ENCODE measurements at places on chromosomes 12 and 14. TPM values are rescaled to one million over a fixed set of nuclear protein-coding genes. Genes with fewer than 3 reads are reported as not detected.

DNA sequence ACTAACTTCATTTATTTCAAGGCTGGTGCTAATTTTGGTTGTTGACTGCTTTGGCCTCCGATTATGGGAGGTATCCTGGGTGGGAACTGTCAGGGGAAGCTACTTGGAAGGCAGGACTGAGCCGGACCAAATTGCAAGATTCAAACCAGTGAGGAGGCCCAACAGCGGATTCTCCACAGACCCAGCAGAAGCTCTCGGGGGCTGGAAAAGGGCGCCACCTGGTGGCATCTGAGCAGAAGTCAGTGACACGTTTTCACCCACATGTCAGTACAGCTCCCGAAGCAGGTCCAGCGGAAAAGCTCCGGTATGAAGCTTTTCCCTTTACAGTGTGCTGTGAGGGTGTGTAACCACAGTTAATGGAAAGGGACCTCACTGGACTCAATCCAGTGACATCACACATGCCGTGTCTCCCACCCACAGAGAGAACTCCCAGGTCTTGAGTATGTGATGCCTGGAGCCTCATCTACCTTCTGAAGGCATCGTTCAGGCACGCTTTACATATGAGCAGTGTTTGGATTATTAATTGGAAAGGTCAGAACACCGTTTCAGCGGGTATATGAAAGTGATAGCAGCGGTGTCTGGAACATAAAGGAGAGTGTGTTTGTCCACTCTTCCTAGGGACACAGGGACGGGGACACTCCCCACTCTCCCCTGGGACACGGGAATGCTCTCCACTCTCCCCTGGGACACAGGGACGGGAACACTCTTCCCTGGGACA, 3.6 kb upstream of the P2RX2 start:
- peak; percentile 85 for DNase-seq

Gene JPH4
- 0.12 TPM for polyA plus RNA-seq

DNA sequence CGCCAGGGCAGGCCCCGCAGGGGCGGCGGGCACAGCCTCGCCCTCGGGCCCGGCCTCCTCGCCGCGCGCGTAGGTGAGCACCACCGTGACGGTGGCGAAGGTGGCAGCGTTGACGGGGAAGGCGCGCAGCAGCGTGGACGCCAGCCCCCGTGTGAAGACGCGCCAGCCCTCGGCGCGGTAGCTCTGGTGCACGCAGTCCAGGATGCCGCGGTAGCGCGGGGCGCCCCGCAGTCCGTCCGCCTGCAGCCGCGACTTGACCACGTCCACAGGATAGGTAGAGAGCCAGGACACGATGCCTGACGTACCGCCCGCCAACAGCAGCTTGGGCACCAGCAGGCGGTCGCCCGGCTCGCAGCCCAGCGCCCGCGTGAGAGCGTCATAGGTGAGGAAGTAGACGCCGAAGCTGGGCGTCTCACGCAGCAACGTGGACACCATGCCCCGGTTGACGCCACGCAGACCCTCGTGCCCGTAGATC, 13.9 kb downstream of the SLC25A29 start:
- DNase-seq: no peak

DNA sequence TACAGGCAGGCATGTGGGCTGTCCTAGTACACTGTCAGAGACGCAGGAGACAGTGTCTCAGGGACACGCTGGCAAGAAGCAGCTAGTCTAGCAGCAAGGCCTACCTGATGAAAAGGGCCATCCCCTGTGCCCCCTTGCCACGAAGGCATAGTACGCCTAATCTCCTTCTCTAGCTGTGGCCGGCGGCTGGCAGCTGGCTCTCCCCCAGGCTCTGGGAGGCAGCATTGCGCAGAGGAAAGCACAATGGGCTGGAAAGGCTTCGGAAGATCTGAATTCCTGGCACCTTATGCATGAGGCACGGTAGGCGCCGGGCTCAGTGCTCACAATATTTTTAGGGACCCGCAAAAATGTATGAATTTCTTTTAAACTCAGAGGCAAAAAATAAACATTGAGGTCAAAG, 16.0 kb upstream of the PLEKHH1 start:
- DNase-seq: peak; percentile 67

DNA sequence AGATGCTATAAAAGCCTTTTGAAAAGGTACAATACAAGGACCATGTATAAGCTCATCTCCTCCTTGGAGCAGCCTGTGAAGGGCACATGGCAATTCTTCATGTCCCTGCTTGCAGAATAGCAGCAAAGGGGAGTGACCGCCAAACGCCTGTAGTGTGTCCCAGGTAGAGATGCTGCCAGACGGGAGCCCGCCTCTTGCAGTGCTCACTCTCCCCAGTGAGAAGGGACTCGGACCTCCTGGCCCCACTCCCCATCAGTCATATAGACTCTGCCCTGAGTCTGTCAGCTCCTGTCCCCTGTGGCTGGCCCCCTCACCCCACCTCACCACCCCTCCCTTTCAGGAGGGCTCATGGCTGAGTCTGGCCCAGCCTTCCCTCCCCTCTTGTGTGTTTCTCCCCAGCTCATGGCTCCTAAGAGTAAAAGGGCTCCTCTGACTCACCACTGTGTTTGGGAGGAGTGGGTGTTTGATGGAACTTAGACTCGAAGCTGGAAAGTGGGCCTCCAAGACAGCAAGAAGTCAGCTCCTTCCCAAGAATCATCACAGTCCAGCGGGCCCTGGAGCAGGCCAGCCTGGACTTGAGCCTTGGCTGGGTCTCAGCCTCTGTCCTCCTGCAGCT, 40.9 kb downstream of the DEGS2 start:
- DNase-seq: no peak

Gene TMTC2
- polyA plus RNA-seq: 2.5 TPM
